ENCODE measurements at places on chromosomes 12 and 14.

- peak; percentile 99 for DNase-seq
These were observed 1.4 kb upstream of the FOS start for GRCh38 chr14:75277008-75277814.

DNA sequence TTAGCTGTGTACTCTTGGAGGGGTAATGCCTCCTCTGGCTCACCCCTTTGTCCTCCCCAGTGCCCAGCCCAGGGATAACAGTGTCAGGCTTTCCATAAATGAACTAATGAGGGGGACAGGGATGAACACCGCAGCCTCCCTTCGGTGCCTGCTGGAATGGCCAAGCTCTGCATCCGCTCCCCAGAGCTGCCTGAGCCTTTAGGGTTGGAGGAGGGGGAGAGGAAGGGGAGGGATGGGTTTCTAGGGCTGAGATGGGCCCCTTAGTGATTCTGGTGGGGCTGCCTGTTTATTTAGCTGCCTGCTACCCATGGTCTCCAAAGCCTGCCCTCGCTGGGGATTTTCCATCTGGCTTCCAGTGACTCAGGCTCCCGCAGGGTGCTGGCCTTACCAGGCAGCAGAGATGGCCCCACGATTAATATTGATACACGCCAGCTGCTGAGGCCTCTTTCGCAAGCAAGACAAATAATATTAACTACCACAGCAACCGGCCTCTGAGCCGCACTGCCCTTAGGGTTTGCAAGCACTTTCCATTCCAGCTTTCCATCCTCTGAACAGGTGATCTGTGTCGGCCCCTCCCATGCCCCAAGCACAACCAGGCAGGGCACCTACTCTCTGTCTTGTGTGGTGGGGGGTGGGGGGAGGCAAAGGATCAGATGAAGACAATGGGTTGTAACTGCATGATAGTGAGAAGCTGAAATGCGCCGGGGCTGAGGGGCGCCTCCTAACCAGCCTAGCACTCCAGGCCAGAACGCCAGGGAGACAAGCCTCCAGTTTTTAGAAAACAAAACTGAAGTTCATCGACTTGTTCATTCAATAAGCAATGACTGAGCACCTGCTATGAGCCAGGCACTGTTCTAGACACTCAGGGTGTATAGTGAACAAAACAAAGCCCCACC lies 56.7 kb downstream of the C14orf132 start:
- DNase-seq: peak; percentile 94

DNA sequence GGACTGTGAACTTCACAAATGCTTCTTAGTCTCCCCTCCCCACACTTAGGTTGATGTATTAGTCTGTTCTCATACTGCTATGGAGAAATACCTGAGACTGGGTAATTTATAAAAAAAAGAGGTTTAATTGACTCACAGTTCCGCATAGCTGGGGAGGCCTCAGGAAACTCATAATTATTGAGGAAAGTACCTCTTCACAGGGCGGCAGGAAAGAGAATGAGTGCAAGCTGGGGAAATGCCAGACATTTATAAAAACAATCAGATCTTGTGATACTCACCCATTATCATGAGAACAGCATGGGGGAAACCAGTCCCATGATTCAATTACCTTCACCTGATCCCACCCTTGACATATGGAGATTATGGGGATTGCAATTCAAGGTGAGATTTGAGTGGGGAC lies 178.8 kb downstream of the SLC38A4 start:
- no peak for DNase-seq

DNA sequence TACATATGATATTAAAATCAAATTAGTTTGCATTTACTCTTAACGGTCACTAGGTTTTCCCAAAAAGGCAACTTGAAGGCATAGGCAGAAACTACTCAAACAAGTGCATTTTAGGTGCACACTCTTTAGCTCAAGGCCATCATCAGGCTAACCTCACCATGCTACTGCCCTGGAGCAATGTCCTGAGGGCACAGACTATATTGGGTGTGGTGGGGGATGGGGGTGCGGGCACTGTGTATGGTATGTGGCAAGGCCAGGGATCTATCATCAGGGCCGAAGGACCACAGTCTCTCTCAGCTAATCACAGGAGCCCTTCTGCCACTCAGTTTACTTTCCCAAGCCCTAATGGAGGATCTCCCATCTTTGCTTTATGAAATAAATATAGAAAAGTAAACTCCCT lies 51.9 kb downstream of the SH2B3 start:
- no peak for DNase-seq

DNA sequence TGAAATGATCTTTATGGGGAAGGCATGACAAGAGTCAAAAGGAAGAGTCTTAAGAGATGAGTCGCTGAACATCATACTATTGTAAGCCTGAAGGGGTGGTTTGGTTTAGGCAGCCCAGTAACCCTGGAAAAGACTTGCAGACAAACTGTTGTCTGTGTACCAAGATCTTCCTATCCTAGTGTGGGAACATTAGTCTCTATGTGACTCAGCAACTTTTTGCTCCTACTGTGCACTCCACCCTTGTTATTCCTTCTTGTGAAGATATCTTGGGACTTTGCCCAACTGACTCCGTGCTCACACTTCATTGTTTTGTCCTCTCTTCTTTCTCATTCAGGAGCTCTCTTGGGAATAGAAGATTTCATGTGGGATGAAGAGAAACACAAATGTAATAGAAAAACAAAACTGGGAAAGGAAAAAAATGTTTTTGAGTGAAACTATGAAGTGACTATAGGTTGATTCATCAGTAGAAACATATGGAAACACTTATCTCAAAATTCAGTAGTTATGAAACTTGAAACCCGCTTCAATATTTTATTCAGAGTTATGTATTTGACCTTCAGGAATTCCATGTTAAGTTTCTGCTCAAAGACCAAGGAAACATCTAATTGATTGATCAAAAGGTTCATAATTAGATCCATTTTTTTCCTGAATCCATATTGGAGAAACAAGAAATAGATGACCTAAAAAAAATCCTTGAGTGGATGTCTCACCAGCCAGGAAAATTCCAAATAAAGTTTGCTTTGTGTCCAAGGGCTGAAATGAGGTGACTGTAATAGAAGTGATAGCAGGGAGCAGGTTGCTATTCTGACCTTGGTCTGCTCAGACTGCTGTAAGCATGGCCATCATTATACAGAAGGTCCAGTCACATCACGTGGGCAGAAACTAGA lies 67.2 kb downstream of the BTG1 start:
- DNase-seq: peak; percentile 69

DNA sequence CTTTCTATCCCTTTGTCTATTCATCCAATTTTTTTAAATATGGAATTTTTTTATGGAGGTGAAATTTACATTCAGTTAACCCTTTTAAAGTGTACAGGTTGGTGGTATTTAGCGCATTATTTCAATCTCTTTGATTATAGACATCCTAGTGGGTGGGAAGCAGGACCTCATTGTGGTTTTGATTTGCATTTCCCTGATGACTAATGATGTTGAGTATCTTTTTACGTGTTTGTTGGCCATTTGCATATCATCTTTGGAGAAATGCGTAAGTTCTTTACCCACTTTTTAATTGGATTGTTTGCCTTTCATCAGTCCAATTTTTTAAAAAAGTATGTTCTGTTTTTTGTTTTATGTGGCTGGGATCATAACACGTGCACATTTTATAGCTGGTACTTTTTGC lies 20.8 kb downstream of the PAPLN start:
- no peak for DNase-seq

DNA sequence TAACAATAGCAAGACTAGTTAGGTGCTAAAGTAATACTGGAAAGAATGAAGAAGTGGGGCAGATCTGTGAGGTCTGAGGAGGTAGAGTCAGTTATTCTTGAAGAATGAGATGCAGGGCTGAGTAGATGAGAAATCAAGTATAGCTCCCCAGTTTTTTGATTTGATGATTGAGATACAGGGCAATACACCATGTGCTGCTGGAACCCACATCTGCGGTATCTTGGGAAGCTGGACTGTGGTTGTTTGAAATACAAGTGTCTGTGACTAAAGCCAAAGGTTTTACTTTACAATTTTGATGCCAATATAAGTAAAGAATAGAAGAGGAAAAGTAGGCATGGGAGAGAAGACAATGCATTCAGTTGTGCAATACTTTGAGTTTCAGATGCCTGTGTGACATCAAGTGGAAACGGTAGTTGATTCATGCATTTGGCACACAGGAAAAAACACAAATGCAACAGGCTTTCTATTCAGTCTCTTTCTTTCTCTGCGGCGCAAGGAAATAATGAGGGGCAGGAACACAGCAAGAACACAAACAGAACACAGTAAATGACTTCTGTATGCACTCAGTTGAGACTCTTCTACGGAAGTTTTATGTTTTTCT lies 190.2 kb upstream of the SLC38A2 start:
- peak; percentile 82 for DNase-seq

DNA sequence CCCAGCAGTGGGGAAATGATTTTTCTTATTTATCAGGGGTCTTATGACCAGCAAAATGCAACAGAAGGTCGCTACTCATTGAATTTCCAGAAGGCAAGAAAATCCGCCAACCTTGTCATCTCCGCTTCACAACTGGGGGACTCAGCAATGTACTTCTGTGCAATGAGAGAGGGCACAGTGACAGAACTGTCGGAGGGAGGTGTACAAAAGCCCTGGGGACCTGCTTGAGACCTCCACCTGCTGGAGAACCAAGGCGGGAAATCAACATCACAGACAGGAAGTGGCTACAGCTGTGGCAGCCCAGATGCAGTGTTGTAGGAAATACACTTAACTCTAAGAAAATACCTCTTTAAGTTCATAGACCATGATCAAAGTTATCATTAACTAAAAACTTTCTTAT lies 250.9 kb upstream of the OR4E1 start:
- DNase-seq: no peak

DNA sequence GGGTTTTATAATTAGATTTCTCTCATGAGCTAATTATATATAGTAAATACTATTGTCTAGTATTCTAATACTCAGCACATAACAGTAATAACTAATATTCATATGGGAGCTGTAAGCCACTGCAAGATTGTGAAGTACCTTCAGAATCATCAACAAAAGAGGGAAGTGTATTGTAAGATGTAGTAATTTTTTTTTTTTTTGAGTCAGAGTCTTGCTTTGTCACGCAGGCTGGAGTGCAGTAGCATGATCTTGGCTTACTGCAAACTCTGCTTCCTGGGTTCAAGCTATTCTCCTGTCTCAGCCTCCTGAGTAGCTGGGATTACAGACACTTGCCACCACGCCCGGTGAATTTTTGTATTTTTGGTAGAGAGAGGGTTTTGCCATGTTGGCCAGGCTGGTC lies 3.1 kb downstream of the GPR33 start:
- no peak for DNase-seq

- DNase-seq: peak; percentile 53
These were observed 120.9 kb downstream of the SLC38A6 start for GRCh38 chr14:61101803-61102548.

GRCh38 chr12:120085920-120086645 lies 30.5 kb downstream of the RAB35 start:
- no peak for DNase-seq

GRCh38 chr14:62908506-62908905 lies 136.8 kb downstream of the KCNH5 start:
- DNase-seq: peak; percentile 17

DNA sequence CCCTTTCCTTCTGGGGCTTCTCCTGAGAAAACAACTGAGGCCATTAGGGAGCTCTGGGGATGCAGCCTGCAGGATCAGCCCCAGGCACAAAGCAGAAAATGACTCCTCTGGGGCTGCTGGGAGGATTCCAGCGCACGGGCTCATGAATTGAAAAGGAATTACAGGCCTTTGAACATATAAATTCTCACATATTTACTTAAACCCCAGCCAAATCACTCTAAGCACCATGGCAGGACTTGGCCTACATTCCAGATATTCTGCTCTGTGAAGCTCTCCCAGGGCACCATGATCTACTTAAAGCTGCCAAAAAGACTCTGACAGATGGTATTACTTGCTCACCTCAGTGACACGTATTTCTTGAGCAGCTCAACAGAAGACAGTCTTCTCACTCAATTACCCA lies 87.2 kb downstream of the ZFC3H1 start:
- DNase-seq: no peak

DNA sequence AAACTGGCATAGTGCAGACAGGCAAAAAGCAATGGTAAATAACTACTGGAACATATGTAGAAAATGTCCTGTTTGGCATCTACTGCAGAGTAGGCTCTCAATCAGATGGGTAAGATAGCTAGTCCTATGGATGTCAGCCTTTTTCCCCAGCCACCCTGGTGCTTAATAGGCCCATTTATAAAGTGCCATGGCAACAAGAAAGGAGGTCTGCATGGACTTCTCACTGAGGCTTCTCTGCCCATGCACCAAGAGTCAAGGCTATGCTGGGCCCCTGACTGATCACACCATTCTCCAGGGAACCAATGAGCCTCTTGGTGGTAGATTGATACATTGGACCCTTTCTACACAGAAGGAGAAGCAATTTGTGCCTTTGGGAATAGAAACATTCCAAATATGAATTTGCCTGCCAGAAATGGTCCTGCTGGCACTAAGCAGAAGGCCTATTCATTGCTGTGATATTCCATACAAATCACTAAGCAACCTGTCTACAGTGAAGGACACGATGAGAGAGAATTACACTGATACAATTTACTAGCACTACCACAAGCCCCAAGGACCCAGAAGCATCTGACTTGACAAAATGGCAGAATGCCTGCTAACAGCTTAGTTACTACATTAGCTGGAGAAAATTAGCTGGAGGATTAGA lies 43.8 kb downstream of the RESF1 start:
- no peak for DNase-seq

DNA sequence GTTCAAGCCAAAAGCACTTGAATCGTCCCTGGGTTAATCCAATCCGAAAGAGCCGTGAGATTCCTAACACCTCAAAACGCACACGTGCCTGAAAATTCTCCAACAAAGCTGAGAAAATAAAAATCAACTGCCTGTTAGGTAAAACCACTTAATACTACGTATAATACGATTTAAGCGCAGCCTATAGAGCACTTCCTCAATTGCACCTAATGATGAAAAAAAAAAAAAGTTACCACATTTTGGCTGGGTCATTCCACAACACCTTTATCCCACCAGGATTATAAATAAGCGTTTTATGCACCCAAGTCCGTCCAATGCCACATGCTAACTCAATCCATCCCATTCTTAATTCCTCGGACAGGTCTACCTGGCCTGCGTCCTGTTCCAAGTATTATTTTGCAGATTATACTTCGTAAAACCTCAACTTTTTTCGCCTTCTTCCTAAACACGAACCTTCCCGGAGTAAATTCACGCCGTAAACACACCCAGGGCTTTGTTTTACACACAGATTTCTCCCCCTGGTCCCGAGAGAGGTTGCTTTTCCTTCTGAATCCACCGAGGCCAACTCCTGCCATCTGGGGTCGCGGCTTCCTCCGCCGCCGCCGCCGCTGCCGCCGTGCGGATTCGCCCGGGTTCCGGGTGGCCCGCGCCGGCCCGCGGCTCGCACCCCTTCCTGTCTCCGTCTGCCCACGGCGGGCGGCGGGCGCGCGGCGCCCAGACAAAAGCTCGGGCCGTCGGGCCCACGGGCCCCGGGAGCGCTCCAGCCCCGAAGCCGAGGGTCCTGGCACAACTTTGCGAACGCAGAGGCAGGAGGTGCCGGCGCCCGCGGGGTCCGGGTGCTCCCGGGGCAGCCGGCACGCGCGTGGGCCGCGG lies 66.2 kb downstream of the RNF34 start:
- peak; percentile 10 for DNase-seq

DNA sequence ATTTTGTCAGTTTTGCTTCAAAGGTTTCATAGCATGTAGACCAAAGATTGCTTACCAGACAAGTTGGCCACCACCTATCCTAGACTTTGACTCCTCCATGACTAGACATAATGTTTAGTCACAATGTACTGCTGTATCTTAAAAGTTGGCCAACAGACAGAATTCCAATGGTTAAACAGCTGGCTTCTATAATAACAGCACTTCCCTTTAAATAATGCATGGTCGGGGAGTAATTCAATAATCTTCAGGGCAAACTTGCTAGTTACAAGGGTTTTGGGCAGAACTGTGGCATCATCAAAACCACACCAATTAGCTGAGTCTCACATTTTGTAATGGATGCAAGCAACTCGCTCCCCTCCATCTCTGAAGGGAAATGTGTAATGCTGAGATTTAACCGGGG lies 56.9 kb downstream of the IGF1 start:
- DNase-seq: no peak
